Neural progenitor cell (in vitro differentiated cells): ENCODE measurements at places on chromosomes 1 and 21.

- no peak for DNase-seq
- H3K27me3 ChIP-seq: no peaks in the 10 kb centered on the region
- H3K36me3 ChIP-seq: no peaks in the 10 kb centered on the region
- H3K27ac ChIP-seq: no peak overlapping the region
- H3K4me1 ChIP-seq: peaks cover 21% of the 10 kb centered on the region
Measured at GRCh38 chr21:35427320-35428000, 378.4 kb upstream of the RUNX1 start.

DNA sequence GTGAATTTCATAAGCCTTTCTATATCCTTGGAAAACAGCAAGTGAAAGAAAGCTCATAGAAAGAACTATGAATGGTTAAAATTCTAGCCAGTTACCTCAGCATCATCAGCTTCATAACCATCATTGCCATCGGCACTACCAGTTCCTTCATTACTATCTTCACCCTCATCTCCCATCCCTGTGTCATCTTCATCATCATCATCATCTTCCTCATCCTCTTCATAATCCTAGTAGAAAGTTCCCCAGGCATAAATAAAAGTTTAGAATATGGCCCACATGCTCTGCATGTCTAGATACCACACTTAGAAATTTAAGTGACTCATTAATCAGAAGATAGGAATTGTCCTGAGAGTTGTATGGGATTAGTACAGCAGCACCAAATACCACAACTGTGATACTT is 49.0 kb downstream of the TPR start:
- H3K4me1 ChIP-seq: no peaks in the 10 kb centered on the region
- no peaks in the 10 kb centered on the region for H3K27me3 ChIP-seq
- peaks cover 37% of the 10 kb centered on the region for H3K36me3 ChIP-seq

DNA sequence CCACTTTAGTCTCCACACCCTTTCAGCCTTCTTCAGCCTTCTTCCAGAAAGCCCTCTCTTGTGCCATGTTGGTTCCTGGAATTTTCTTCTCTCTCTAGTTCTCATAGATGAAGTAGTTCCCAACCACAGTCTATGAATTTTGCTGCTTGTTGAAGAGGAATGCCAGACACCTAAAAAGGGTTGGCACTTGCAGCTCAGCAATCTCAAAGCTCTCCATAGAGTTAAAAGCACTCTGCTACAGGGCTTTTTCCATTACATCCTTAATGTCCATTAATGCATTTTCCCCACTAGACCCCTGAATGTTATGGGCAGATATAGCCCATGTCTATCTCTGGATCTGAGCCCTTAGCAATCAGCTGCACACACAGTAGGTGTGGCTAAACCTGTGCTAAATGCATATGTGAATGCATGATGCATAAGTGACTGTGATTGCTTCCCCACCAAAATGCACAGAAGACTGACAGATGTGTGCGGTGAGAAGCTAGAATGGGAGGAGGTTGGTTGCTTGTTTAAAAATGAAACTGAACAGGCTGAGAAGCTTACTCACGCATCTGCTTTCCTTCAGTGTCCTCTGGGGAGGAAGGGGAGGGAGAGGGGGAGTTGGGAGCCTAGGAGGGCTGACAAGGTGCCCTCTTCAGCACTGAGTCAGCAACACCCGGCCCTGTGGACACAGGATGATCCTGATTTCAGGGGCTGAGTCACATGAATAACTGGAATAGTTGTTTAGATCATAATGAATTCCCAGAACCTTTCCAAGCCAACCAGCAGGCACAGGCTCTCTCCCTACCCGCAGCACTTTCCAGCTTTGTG is 146.1 kb upstream of the FGGY start:
- H3K27ac ChIP-seq: no peak overlapping the region
- H3K4me3 ChIP-seq: no peak overlapping the region
- H3K27me3 ChIP-seq: peaks cover 23% of the 10 kb centered on the region
- no peak for DNase-seq

DNA sequence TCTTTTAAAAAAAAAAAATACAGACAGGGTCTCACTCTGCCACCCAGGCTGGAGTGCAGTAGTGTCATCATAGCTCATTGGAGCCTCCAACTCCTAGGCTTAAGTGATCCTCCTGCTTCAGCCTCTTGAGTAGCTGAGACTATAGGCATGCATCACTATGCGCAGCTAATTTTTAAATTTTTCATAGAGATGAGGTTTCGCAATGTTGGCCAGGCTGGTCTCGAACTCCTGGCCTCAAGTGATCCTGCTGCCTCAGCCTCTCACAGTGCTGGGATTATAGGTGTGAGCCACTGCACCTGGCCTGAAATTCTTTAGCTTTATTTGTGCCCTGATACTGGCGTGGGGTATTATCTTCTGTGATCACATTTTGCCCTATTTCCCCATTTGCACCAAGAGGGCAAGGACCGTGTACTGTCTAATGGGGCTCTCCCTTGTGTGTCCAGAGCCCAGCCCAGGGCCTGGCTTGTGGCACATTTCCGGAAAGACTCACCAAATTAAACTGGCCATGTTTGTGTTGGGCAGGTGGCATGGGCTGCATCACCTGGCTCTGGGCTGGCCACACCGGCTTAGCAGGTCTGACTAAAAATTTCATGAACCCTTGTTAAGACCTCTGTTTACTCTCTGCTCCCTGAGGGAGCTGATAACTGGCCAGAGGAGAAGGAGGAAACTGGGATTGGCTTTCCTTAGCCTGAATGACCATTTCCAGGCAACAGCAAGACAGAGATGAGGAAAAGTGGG is 32.2 kb downstream of the TRIM62 start:
- H3K36me3 ChIP-seq: no peaks in the 10 kb centered on the region
- peaks cover 39% of the 10 kb centered on the region for H3K4me1 ChIP-seq
- DNase-seq: no peak
- H3K27me3 ChIP-seq: no peaks in the 10 kb centered on the region
- no peak overlapping the region for H3K4me3 ChIP-seq

DNA sequence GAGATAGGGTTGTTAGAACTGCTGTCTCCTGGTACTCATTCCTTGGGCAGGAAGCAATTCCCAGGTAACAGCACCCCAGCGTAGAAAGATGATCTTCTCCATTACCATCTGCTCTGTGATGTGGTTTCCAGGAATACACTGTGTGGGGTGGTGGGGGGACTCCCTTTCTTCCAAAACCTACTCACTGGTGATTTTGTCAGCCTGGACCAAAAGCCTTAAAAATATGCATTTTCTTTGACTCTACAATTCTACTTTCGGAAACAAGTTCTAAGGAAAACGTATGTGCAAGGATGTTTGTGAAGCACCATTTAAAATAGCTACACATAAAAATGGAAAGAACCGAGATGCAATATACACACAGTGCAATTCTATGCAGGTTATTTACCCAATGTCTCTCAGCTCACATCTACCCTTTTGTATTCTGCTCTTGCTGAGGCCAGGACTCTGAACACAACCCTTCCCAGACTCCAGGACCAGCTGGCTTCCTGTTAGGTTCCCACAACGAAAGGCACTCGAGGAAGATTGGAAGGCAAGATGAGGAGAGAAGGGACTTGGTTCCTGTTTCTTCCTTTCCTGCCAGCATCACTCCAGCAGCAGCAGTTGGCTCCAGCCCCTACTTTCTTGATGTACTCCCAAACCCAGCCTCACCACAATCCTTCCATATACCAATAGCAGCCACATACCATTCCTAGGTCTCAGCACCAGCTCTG is 33.0 kb upstream of the GJB5 start:
- no peaks in the 10 kb centered on the region for H3K36me3 ChIP-seq
- no peak overlapping the region for H3K27ac ChIP-seq
- H3K4me1 ChIP-seq: no peaks in the 10 kb centered on the region
- no peak overlapping the region for H3K4me3 ChIP-seq
- peaks cover 15% of the 10 kb centered on the region for H3K27me3 ChIP-seq

GRCh38 chr21:41598561-41599431 is 90.8 kb upstream of the TMPRSS2 start:
- H3K4me1 ChIP-seq: no peaks in the 10 kb centered on the region
- DNase-seq: no peak
- no peaks in the 10 kb centered on the region for H3K36me3 ChIP-seq

DNA sequence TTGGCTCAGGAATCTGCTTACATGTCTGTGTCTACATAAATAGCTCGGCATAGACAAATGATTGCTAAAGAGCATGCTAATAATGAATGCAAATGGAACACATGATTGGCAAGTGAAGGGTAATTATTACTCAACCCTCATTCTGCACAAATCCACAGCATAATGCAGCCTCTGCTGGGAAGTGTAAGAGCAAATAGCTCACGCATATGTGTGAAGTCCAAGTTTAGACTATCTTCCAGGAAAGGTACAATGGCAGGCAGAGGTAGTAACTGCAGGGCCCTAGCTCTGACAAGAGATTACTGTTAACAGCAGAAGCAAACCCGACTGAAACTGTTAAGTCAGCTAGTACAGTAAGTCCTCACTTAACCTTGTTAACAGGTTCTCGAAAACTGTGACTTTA is 7.0 kb upstream of the IL6R start:
- DNase-seq: no peak
- no peaks in the 10 kb centered on the region for H3K36me3 ChIP-seq
- H3K4me3 ChIP-seq: no peak overlapping the region
- H3K27ac ChIP-seq: no peak overlapping the region
- no peaks in the 10 kb centered on the region for H3K4me1 ChIP-seq
